Pancreas (tissue), 10 donors: ENCODE measurements at places on chromosomes 5 and 9.

GRCh38 chr9:18442629-18443491 is 31.1 kb upstream of the ADAMTSL1 start:
- peak; percentile 65 for DNase-seq

DNA sequence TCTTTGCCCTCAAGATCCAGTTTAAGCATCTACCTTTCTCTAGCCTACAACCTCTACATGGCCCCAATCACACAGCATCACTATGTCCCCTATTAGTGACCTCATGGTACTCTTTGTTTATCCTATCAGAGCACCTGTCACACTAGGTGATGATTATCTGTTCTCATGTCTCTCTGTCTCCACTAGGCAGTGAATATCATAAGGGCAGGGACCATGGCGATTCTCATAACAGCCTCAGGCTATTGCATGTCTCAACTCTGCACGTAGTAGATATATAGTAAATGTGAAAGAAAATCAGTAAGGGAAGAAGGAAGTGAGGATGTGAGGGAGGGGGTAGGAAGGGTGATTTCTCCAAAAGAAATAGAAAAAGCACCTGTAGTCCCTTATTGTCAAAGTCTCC is 311.0 kb downstream of the NSG2 start:
- no peak for DNase-seq

DNA sequence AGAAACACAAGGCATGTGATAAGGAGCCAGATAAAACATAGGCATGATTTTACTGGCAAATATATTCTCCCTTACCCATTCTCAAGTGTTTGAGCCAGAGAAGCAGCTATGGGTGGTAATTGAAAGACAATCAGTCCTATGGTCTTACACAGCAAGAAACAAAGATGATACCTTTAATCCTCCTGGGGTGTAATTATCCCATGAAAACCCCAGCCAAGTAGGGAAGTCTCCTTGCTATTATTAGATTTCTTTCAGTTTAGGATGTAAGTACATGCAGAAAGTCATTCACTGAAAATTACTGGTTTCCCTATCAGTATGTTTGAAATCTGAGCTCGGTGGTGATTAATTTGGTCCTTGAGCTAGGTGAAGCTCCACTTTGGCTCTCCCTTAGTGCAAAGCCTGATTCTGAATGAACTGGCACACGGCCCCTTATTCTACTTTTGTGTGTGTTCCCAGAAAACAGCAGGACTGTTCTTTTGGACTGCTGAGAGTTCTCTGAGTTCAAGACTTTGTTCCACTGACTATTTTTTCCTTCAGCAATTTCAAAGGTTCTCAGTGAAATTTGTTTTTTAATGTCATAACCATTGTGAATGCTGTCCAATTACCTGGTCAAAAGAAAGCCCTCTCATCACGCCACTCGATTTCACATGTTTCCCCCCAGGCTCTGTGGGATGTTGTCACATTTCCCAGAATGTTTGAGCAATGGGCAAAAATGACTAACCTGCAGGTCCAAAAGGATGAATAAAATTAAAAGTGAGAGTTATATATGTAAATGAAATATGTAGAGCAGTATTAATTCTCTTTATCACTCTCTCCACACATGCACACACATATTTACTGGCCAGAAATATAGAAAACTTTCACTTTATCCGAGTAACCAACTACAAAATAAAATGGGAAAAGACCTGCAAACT is 343.0 kb downstream of the RAB3C start:
- DNase-seq = no peak

GRCh38 chr5:172550996-172551395 is 90.1 kb upstream of the NEURL1B start:
- DNase-seq = no peak

DNA sequence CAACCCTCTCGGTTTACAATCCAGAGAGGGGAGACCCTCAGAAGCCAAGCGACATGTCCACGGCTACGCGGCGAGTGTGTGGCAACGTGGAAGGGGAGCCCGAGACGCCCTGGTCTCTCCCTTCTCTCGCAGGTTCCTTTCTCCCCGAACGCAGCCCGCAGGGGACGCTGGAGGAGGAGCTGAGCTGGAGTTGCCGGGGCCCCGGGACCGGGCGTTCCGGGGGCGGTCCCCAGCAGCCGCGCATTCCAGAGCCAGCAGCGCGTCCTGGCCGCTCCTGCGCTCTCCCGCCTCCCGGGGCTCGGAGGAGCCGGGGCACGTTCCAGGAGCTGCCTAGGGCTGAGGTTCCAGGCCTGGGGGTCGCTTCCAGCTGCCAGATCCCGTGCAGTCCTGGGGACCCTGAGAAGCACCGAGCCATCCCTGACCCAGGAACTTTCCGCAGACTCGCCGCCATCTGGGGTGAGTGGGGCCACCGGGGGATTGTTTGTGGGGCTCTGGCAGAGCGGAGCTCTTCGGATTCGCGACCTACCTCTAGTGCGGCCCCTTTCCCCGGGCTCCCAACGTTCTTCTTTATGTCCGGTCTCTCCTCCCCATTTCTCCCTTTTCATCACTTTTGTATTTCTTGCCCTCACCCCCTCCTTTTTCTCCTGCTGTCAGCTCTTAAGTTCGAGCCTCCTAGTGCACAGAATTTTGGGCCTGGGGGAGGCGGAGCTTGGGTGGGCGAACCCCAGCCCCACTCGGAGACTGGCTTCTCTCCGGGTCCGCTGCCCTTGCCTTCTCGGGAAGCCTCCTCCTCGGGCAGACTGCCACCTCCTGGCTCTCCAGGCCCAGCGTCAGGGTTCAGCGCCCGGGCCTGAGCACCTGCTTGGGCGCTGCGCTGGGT is at the start of gene SMIM3:
Gene SMIM3 (plus strand): TSS at position 241 of the 880 bp plus-strand sequence. CDS start 16,684 bp downstream, outside the sequence.
- DNase-seq = peak; percentile 78

- DNase-seq = no peak
These were observed 338.2 kb upstream of the TLE4 start for GRCh38 chr9:79233542-79233941.

DNA sequence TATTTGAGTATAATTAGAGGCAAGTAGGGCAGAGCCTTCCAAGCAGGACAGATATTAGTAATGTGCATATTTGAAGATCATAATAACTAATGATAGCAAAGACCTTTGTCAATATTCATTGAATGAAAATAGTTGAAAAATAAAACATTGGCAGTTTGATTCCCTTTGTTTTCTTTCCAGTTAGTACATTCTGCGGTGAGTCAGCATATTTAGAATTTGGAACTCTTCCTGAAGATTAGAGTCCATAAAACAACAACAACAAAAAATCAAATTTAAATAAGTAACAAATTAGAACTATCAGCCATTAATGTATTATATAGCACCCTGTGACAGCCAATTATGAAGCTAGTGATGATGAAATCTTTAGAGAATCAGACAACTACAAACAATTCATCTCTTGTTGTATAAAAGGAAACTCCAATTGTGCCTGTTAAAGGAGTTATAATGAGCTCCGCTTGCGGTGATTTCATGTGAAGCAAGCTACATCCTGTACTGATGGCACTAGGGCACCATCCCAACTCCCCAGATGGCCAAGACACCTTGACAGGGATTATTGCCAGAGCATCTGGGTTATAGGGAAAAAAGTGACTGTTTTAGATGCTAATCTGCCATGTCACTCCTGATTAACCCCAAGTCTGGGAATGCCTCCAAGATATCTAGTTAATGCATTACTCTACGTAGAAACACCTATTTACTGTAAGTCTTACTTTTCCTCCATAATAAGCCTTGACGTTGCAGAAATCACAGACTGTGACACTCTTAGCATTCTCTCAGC is 6.8 kb downstream of the IFNA8 start:
- no peak for DNase-seq
